ENCODE measurements at places on chromosomes 1 and 21.

GRCh38 chr1:183704131-183704530, 51.0 kb upstream of the APOBEC4 start:
- DNase-seq, result no peak

DNA sequence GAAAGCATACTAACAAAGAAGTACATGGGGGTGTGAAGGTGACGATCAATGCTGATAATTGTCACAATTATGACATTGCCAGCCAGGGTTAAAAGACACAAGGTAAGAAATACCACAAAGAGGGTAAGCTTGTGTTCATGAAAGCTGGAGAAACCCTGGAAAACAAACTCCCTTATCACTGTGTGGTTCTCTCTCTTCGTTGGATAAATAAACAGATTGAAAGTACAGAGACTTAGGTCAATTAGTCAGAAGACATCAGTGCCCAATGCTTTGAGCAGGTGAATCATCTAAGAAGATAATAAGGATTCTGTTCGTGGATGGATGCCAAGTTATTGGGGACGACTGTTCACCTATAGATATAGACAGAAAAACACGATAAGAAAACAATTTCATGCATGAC, 22.4 kb upstream of the FCER1A start:
- DNase-seq, result no peak

DNA sequence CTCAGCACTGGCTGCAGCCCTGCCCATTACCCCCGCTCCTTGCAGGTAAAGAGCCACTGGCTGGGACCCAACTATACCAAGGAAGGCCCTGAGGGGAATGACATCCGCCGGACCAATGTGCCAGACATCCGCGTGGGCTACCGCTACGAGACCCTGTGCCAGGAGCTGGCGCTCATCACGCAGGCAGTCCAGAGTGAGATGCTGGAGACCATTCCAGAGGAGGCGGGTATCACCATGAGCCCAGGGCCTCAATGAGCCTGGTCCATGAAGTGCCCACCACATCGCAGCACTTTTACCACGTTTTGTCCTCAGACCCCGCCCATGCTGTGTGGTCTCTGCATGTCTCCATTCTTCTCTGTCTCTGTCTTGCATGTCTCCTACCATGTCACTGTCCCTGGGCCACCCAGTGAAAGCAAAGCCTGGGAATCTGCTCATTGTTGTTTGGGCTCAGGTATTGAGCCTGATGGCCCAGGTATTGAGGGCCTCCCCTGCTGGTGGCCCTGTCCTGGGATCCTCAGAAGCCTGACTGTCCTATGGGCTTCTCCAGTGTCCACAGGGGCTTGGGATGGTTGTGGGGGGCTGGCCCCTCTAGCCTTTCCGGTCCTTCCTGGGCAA, 11.4 kb downstream of the AMPD2 start:
- no peak for DNase-seq

DNA sequence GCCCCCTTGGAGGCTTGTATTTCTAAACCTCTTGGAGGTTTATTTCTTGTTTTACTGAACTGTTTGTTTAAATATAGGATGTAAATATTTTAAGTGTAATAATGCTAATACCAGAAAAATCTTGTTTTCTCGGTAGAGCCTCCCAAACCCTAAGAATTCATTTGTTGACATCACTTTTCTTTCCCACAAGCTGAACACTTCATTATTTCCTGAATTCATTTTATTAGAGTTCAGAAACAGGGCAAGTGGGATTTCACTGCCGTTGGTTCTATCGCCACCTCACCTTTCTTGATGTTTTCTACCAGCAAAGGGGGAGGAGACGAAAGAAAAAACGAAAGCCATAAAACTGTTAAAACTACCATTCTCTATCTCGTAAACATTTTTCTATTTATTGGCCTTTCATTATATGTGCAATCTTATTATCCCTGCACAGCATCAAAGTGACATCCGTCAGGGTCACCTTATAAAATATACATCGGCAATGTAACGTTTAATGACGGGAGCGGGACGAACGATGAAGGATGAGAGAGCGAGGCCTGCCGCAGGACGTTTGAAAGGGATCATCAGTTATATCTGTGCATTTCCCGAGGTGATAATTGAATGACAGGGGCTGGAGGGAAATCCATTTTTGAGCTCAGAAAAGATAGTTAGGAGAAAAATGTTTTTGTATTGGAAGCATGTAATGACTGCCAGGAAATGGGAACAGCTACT, 59.5 kb downstream of the SLC45A1 start:
- DNase-seq, result no peak

GRCh38 chr1:15953791-15954241, 22.1 kb downstream of the ZBTB17 start:
- no peak for DNase-seq
